ENCODE measurements at places on chromosomes 7 and 10.

GRCh38 chr7:44048031-44048795 is 3.7 kb downstream of the DBNL start:
- no peak for DNase-seq

DNA sequence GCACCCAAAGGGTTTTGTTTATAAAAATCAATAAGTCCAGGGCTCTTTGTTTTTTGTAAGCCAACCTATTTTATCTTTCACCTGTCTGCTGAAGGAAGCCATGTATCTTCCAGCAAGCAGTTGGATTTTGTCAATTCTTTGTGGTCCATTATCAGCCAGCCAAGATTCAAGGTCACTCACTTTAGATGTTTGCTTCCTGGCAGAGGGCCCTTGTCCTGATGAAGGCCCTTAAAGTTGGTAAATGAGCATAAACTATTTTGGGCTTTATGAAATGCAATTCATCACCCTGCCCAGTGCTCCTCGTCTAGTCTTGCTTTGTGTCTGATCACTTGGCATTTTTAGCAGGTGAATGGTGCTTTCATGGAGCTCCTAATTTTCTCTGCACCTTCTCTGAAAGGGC is 1004.2 kb downstream of the GRID1 start:
- DNase-seq = no peak

GRCh38 chr7:158432369-158433341 is 155.0 kb downstream of the PTPRN2 start:
- DNase-seq = peak; percentile 89

- DNase-seq = no peak
These were observed 4.2 kb upstream of the MAFK start for GRCh38 chr7:1526271-1526754.

DNA sequence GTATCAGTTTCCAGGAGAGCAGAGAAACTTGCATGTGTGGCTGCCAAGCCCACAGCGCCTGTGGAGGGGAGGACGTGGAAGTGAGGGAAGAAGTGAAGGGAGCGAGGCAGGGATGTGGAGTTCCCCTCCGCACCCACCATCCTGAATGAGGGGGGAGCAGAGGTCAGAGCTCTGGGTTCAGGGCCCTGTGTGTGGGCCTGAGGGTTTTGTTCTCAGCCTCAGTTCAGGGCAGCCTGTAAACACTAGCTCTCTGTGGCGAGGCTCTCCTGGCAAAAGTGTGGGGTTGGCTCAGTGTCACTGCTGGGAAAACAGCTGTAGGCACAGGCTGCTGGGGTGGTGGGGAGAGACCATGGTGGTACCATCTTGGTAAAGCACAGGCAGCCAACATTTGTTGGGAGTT is 108.4 kb downstream of the C10orf105 start:
- no peak for DNase-seq

- DNase-seq = no peak
These were observed 25.5 kb upstream of the FAM221A start for GRCh38 chr7:23654508-23654907.
